Bone marrow (tissue), 2 donors: ENCODE measurements at places on chromosomes 11 and 22.

GRCh38 chr11:64064374-64065140, 28.8 kb downstream of the FLRT1 start:
- no peak for DNase-seq

GRCh38 chr22:48154943-48155240, 1392.4 kb downstream of the TBC1D22A start:
- DNase-seq: no peak

DNA sequence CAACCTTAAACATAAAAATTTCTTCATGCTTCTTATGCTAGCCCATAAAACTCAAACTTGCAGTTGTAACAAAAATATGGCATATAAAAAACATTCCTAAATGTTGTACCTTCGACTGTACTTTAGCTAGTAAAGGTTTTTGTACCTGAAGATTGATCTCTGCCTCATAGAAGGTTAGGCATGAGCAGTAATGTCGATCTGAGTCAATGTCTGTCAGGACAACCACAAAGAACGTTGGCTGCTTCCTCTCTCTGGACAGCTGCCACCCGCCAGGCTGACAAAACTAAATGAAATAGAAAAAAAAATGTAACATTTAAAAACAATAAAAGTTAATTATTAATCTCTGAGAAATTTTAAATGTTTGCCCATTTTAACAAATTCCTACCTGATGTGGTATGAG, 251.3 kb downstream of the SBF2 start:
- no peak for DNase-seq

- DNase-seq: no peak
These were observed 75.1 kb downstream of the BUD13 start for GRCh38 chr11:116697639-116698038.

GRCh38 chr11:11346303-11346702, 6.7 kb downstream of the CSNK2A3 start:
- DNase-seq: no peak

DNA sequence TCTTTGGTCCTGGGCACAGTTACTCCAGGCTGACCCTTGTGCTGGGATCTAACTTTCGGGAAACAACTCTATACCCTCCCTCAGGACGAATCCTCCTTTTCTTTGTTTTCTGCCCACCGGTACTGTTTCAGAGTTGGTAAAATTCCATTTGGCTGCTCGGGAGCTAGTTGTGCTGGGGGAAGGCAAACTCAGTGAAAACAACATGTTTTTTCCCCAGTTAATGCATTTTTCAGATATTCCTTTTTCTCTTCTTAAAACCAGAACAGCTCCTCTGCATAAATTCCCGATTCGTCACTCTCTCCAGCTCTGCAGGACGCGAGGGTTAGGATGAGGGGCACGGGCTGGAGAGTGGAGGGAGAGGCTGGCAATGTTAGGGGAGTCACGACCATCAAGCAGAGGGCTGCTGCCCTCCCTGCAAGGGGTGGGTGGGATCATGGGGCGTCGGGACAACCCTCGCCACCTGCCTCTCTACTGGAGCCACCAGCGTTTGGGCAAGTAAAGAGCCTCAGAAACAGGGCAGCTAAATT, 31.3 kb downstream of the LRRC10B start:
- DNase-seq: no peak

DNA sequence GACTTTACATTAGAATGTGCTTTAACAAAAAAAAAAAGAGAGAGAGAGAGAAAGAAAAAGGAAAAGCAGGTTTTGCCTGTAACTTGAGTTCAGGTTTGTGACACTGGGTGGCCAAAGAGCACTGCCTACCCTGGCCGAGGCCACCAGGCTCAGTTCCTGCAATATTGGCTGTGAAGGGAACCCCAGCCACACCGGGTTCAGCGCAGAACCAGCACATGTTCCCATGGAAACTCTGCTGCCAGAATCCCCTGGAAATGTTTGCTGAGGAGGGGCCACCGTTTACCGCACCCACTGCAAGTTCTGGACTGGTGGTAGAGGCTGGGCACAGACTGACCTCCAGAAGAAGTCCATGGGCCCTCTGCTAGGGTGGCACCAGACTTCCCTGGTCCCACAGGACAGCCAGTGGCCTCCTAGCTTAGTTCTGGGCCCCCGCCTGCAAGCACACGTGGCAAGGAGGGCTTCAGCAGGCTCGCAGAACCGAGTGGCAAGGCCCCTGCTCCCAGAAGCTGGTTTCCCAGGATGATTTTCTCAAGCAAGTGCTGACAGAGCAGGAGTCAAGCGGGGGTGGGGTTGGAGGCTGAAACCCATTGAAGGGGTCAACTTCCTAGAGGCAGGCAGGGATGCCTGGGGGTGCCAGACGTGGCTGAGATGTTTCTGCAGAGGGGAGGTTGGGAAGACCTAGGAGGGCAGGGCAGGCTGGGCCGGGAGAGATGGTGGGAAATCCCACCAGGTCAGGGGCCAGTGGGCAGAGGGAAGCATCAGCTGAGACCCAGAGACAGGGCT, 51.2 kb downstream of the NFAM1 start:
- DNase-seq: no peak

DNA sequence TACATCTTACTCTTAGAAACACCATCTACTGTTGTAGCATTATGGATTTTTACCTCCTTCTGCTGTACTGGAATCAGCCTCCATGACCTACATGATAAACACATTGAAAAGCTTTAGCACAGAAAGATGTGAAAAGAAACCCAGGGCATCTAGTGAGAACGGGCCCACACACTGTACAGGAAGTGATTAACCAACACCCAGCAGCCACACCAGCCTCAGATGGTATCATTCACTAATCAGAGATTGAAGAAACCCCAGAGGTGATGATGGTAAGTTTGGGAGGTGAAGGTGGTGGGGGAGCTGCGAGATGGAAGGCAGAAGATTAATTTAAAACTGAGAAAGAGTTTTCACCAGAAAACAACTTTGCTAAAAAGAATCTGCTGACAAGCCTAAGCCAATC, 46.1 kb downstream of the RASSF10 start:
- DNase-seq: no peak

DNA sequence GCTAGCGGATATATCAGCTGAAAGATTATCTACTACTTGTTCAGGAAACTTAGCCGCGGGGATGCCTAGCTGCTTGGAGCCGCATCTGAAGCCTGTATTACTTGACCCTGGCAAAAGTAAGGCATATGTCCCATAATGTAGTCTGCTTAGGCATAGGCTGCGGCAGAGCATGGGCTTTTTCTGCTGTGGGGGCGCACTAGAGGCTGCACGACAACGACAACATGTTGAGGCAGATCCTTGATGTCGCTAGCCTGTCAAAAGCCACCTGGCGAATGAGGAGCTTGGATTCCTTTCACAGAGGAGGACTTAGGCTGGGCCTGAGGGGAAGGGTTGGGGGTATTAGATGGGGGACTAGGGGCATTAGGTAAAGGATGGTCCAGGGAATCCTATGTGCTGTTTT, 1.1 kb upstream of the OR52N2 start:
- no peak for DNase-seq

- no peak for DNase-seq
These were observed 6.2 kb downstream of the MAP3K11 start for GRCh38 chr11:65607614-65608426.

GRCh38 chr22:43812149-43812842, at the start of gene EFCAB6:
Gene EFCAB6, minus strand, starts transcription at chr22:43812305. Its CDS starts 29,987 bp downstream, at chr22:43782318.
- peak; percentile 75 for DNase-seq

DNA sequence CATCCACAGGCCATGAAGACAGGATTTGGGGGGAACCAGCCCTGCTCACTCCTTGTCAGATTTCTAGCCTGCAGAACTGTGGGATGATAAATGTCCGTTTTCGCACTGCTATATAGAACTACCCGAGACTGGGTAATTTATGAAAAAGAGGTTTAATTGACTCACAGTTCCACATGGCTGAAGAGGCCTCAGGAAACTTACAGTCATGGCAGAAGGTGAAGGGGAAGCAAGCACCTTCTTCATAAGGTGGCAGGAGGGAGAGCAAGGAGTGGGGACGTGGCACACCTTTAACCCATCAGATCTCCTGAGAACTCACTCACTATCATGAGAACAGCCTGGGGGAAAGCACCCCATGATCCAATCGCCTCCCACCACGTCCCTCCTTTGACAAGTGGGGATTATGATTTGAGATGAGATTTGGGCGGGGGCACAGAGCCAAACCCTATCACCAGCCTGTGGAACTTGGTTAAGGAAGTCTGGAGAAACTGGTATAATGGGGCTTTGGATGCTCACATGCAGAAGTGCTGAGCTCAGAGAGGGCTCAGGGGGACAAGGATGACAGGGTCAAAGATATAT, 50.7 kb downstream of the MYEOV start:
- no peak for DNase-seq

GRCh38 chr22:24553597-24554312, 1.2 kb downstream of the GUCD1 start:
- DNase-seq: no peak

DNA sequence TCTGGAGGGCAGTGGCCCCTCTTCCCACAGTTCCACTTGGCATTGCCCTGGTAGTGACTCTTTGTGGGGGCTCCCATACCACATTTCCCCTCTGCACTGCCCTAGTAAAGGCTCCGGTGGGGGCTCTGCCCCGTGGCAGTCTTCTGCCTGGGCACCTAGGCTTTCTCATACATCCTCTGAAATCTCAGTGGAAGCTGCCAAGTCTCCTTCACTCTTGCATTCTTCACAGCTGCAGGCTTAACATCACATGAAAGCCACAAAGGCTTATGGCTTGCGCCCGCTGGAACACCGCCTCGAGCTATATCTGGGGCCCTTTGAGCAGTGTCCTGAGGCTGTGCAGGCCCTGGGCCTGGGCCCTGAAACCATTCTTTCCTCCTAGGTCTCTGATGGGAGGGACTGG, 25.3 kb downstream of the PLEKHB1 start:
- no peak for DNase-seq

DNA sequence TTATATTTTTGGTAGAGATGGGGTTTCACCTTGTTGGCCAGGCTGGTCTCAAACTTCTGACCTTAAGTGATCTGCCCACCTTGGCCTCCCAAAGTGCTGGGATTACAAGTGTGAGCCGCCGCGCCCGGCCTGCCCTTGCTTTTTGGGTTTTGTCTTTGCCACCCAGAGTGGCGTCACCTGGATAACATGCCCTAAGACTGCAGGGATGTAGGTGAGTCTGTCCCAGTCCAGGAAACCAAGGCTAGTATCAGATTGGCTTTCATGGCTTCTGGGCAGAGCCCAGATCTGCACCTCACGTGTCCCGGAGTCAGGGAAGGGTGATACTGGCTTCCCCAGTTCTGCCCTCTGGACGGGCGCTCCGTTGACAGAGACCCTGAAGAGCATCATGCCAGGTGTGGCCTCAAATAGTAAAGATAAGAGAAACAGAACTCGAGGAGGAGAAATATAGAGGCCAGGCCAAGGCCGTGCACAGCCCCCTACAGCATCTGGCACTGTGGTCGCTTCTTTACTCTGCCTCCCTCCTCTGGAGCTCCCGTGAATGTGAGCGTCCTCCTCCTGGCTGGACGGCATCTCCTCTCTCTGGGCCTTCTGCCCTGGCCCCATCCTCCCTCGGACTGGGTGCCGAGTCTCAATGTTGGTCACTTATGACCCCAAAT, 7.8 kb upstream of the APOBEC3B start:
- DNase-seq: no peak

- DNase-seq: no peak
These were observed 15.2 kb downstream of the ELMOD1 start for GRCh38 chr11:107606141-107606540.

- DNase-seq: no peak
These were observed 538.1 kb downstream of the MIAT start for GRCh38 chr22:27195494-27195893.

DNA sequence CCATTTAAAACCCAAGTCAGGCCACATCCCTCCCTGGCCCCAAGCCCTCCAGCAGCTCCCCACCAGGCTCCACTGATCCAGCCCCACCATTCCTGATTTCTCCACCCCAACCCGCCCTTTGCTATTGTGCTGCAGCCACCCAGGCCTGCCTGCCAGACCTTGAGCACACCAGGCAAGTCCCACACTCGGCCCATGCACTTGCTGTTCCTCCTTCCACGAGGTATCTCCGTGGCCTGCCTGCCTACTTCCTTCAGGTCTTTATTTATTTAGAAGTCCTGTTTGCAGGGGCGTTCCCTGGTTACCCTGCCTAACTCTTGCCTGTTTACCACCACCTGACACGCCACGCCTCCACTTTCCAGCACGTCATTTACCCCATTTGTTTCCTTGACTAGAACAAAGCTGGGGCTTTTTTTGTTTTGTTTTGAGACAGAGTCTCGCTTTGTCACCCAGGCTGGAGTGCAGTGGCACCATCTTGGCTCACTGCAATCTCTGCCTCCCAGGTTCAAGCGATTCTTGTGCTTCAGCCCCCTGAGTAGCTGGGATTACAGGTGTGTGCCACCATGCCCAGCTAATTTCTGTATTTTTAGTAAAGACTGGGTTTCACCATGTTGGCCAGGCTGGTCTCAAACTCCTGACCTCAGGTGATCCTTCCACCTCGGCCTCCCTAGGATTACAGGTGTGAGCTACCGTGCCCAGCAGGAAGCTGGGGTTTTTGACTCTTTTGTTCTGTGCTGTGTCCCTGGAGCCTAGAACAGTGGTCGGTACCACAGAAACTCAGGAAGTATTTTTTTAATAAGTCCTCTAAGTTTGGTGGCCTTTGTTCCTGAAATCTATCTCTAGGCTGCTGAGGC, 6.7 kb downstream of the CENPM start:
- no peak for DNase-seq

- DNase-seq: no peak
These were observed 324.9 kb downstream of the JRKL start for GRCh38 chr11:96714689-96715088.

GRCh38 chr22:19290400-19291217, 910 bp downstream of the CLTCL1 start:
- DNase-seq: no peak

- DNase-seq: no peak
These were observed 17.9 kb downstream of the RFPL1 start for GRCh38 chr22:29456211-29456671.

DNA sequence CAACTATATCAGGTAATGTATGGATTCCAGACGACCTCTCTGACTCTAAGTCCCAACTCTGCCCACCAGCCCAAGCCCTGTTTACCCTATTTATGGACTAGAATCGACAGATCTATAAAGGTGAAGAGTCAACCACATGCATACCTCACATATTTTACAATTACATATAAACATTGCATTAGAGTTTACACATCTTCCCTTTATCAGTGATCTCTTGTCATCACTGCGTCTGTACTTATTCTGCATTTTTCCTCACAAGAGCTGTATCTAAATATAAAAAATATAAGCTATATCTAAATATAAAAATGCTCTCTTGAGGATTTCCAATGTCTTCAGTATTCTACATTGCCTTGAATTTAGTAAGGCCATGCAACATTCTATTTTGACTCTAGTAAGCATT, 8.5 kb downstream of the FIBIN start:
- no peak for DNase-seq

DNA sequence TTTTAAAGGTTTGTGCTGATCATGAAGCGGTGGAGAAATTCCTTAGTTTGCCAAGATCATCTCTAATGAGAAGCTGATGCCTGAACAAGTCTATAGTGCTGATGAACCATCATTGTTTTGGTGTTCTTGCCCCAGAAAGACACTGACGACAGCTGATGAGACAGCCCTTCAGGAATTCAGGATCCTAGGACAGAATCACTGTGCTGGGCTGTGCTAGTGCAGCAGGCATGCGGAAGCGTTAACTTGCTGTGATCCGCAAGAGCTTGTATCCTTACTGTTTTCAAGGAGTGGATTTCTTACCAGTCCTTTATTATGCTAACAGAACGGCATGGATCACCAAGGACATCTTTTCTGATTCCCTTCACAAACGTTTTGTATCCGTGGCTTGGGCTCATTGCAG, 104.1 kb downstream of the TBC1D22A start:
- no peak for DNase-seq
